Caco-2 (cell line): ENCODE measurements at places on chromosomes 4 and X. TPM values are rescaled to one million over a fixed set of nuclear protein-coding genes. Genes with fewer than 3 reads are reported as not detected.
A peak's percentile ranks its signal among the peaks of the same experiment; 100 is the strongest.

GRCh38 chr4:98641906-98642668, 16.3 kb downstream of the TSPAN5 start:
- no peak for DNase-seq

- DNase-seq, result no peak
Observed at GRCh38 chr4:127403471-127404084, 229.2 kb upstream of the INTU start.

DNA sequence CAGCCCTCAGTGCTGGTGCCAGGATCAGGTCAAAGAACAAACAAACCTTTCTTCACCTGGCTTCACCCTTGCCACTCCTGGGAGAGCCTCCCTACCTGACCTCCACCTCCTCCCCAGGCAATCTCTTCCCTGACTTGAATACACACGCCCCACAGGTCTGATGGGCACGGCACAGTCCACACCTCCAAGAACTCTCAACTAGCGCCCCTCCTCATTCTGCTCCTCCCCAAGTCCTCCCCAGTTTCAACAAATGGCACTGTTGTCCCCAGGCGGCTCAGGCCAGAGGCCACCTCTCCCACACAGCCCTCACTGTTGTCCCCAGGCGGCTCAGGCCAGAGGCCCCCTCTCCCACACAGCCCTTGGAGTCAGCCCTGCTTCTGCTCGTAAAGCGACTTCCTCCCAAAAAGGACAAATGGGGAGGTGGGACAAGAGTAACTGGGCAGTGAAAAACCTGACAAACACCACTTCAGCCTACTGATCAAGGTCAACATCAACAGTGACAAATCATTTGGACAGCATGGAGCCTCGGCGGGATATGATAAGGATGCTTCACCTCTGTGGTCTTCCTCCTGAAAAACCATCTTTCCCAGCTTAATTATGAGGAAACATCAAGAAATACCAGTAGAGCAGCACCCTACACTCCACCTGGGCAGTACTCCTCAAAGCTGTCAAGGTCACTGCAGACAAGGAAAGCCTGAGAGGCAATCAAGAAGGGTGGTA, 2.9 kb downstream of the LETM1 start:
- no peak for DNase-seq

DNA sequence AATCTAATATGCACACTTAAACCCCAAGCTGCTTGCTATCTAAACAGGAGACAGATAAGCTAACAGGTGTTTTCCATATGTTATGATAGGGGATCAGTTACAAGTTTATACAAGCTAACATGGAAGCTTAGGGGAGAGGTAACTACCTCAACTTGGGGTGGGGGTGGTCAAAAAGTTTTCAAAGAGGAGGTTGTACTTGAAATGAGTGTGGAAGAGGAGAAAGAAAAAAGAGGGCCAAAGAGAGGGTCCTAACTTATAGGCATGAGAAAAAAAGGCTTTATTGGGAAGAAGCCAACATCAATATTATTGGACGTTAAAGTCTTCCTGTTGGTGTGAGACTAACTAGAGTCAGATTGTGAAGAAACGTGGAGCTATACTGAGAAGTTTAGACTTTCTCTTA, 205.9 kb downstream of the NDST4 start:
- DNase-seq, result no peak

DNA sequence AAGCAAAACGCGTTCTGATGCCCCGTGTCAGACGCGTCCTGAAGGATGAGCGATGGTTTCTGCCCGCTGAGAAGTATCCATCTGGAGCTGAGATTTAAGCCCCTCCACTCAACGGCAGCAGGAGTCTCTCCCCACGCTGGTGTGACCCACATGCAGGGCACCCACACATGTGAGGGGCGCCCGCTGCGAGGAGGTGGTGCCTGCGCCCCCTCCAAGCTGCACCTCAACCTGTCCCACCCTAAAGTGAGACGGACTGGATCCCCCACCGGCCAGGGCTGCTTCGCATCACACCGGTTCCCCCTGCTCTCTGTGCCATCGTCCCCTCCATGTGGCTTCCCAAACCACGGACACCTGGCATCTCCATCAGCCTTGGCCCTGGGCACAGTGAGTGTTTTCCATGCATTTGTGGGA, 4.5 kb upstream of the PDE6B start:
- peak; percentile 14 for DNase-seq

GRCh38 chrX:72130762-72131250, 909 bp downstream of the RTL5 start:
- no peak for DNase-seq

- no peak for DNase-seq
Observed at GRCh38 chrX:45830343-45830742, 629.7 kb upstream of the DIPK2B start.

The FOXR2 gene
- not detected in 2 replicates for total RNA-seq

The GCNA gene
- total RNA-seq, result 2.8 and 3.4 TPM in 2 replicates

The TENM3 gene
- 94.7 and 101 TPM in 2 replicates for total RNA-seq

The ALAS2 gene
- not detected in 2 replicates for total RNA-seq
